Stromal cell of bone marrow (primary cell): ENCODE measurements at places on chromosomes 5 and 9.

DNA sequence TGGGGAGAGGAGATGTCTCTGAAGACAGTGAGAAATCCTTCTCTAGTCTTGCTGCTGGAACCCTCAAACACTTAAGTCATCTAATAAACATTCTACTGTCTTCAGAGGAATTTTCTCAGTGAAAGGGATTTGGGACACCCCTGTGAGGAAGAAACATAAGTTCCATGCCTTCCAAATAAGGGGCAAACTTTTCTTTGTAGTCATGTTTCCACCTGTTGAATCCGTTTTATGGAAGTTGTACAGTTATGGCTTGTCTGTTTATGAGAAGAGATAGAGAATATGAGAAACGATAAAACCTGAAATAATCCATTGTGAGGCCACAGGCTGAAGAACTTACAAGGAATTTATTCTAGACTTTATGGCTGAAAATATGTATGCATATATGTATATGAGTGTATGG, 49.6 kb downstream of the DOCK8 start:
- DNase-seq, result no peak

- no peak for DNase-seq
Measured at GRCh38 chr9:32413424-32413823, 29.0 kb downstream of the ACO1 start.

GRCh38 chr9:134403682-134404301, 77.5 kb downstream of the RXRA start:
- peak; percentile 92 for DNase-seq

DNA sequence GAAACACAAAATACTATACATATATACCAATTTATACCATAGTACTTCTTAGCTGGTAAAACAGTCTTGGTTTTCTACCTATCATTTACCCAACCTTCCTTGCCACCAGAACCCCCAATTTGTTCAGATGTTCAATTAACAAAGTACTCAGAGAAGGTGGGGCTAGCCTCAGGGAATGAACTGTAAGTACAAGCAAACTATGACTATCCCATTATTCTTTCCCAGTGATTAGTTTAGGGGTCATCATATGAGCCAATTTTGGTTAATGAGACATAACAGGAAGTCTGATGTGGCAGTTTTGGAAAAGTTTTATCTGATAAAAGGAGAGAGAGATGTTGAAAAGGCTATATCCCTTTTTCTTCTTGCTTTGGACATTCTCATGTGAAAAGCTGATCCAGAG, 125.8 kb downstream of the DTWD2 start:
- DNase-seq, result peak; percentile 14

- DNase-seq, result no peak
Measured at GRCh38 chr5:2240118-2240904, 357.6 kb upstream of the IRX4 start.

DNA sequence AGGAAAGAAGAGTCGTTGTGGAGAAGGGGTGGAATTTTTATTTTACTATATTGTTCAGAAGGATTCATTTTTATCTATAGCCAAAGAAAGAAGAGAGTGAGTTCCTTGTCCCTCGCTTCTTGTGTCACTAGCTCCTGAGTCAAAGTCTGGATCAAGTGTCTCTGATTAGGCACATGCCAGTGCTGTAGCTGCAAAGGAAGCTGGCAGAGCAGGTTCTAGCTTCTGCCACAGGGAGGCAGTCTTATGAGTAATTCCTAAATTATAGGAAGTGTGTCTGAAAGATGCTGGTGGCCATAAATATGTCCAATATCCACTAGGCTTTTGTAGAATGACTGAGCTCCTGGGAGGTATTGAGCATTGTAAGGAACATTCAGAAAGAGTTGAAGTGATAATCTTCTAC, 84.7 kb downstream of the DOCK2 start:
- no peak for DNase-seq

DNA sequence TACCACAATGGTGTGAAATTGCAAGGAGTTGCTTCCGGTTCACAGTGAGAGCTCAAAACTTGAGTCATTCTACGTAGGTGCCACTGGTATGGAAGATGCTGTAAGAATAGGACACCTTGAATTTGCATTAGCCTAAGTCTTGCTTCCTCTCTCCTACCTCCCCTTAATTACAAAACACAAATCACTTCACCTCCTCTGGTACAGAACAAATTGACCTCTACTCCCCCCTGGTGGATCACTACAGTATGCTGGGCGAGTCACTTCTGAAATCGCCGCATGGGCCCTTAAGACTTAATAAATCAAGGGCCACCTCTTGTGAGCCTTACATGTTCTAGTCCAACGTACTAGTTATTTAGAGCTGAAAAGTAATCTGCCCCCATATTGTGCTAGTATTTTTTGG, 145.3 kb upstream of the SMARCA2 start:
- no peak for DNase-seq

GRCh38 chr9:4965174-4965821, 19.8 kb upstream of the JAK2 start:
- DNase-seq, result no peak

DNA sequence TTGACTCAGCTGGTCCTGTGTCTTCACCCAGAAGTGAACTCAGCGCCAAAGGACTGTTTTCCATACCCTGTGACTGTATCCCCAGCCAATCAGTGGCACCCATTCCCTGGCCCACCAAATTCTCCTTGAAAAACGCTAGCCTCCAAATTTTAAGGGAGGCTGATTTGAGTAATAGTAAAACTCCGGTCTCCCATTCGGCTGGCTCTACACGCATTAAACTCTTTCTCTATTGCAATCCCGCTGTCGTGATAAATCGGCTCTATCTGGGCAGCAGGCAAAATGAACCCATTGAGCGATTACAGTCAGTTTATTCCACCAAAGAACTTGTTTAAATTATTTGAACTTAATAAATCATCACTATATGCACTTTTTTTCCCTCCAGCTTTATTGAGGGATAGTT, 55.9 kb upstream of the PPP1R26 start:
- no peak for DNase-seq

DNA sequence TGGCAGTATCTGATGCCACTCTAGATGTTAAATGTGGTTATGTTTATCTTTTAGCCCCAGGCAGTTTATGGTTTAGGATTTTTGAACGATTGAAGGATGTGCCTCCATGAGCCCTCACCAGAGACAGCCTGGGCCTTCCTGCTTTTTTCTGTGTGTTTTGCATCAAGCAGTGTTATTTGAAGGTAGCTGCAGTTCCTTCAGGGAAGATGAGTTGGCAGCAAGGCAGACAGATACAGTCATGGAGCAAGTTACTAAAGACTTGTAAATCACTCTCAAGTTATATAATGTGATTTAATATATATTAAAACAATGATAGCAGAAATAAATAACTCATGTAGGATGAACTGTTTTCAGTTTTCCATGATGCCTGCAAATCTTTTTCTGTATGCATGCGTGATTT, 204.9 kb downstream of the CD180 start:
- DNase-seq, result no peak

DNA sequence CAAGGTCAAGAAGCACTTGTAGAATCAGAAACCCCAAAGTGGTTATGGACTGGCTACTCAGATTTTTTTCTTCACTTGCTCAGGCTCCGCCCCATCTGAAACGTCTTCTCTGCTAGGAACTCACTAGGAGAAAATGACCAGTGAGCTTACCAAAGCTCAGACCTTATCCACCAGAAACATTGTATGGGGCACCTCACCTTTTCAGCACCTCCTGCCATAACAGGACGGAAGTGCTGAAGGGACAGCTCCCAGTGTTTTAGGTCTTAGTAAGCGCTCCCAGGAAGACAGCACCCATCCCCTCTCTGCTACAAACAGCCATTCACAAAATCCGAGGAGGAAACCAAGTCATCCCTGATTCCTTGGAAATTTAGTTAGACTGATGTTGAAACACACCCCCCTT, 1.2 kb upstream of the GABRA1 start:
- no peak for DNase-seq

DNA sequence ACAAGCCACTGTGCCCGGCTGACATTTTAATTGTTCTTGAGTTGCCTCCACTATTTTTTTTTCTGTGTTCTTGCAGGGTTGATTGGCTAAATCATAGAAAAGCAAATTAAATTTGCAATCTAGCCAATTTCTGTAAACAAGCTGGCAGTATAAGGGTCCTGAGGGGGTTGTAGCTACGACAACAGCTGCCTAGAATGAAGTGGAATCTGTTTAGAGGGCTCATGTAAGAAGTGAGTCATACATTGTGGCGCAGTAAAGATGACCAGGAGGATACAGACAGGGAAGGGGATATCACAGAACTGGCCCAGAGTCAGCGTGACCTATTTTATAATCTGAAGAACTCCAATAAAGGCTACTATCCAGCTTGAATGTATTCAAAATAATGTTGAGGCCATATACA, 82.2 kb upstream of the TLE1 start:
- no peak for DNase-seq

GRCh38 chr9:14565352-14566016, 127.7 kb downstream of the ZDHHC21 start:
- no peak for DNase-seq

- DNase-seq, result peak; percentile 15
Measured at GRCh38 chr5:56620903-56621677, 194.3 kb upstream of the MAP3K1 start.

DNA sequence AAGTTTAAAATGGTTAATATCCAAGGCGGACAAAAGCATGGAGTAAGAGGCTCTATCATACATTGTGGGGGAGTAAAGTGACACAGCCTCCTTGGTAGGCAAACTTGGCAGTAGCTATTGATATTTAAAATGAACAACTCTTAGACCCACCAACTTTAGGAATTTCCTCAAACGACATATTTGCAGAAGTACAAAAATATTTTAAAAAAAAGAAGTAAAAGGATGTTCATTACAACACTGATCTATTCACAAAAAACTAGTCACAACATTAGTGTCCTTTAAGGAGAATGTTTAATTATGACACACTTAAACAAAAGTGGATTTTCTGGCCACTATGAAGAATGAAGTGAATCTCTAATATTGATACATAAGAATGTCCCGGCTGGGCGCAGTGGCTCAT, 1.7 kb downstream of the ALG2 start:
- no peak for DNase-seq
